ENCODE measurements at places on chromosomes 7 and 10.

GRCh38 chr7:48563334-48563733 lies 361.0 kb upstream of the CDC14C start:
- DNase-seq = no peak

GRCh38 chr7:28847176-28847575 lies 111.0 kb downstream of the TRIL start:
- no peak for DNase-seq

DNA sequence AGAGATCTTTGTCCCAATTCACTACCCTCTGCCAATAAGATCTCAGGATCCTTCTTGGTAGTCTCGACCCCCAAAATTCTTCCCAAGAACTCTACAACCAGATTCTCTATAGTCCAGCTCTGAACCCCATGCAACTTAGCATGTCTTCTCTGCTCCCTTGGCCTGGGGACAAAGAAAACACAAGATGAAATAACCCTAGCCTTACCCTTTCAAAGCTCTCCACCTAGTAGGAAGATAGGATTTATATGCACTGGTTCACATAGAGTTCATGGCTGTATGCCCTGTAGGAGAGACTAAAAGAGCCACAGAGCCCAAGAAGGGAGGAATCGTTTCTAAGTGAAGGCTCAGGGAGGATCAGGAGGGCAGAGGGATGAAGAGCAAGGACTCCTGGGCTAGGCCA lies 96.1 kb downstream of the PPP1R3C start:
- no peak for DNase-seq

DNA sequence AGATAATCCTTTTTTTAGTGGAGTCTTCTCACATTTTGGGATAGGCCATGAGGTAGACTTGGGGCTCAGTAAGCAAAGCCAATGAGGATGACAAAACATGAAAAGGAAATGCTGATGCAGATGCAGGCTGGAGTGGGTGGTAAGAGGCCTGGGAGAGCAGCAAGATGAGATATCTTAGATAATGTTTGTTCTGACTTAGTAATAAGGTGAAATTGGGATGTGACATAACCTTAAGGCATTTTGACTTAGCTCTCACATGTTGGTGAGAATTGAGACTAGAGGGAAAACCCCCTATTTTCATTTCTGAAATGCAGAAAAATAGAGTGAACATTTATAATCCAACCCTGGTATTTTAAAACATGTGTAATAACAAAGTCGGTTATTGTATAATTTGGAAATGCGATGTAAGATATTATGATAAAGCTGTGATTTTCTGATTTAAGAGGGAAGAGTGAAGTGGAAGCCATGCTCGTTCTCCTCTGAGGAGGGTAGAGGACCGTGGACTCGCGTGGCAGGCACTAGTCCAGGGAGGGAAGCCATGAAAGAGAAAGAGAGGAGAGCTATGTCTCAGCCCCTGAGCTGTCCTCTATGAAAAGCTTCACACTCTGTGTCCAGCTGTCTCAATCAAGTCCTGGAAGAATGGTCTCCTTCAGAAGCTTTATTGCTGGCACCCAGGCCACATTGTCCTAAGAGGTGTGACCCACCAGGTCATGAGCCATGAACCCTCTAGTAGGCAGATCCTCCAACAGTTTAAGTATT lies 57.3 kb downstream of the ST7 start:
- no peak for DNase-seq

- DNase-seq = no peak
Measured at GRCh38 chr7:127417346-127417745, 24.8 kb upstream of the ZNF800 start.

- DNase-seq = no peak
Measured at GRCh38 chr10:71649631-71650030, 69.9 kb downstream of the C10orf105 start.

DNA sequence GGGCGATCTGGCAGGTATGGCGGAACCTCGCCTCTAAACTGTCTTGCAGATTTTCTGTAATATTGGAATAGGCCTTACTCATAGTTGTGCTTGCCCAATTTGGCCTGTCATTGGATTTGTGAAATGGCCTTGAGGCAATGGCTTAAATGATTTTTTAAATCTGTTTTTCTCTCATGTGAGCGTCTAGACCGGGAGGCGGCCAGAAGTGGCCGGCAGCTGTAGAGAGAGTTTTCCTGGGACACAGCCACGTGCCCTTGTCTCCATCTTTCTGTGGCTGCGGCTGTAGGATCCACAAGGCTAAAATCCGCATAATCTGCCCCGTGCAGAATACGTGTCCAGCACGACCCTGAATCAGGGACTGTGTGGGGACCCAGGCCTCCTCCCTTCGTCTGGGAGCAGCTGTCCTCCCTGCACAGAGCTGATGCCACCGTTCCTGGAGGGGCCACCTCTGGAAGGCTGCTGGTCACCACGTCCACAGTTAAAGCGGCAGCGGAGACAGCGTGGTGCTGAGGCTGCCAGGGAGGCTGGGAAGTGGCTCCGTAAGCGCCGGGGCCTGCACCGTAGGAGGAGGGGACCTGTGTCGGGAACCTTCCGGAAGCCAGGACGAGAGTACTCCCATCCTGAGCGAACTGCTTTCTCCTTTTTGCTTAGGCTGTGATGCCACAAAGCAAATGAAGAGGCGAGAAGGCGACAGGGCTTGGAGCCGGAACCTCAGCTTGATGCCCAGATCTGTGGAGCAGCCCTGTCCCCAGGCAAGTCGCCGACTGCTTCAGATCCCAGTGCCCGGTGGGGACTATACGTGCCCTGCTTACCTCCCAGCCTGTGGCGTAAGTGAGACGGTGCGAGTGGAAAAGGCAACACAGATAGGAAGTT lies 99.8 kb downstream of the DYNC2I1 start:
- DNase-seq = no peak

DNA sequence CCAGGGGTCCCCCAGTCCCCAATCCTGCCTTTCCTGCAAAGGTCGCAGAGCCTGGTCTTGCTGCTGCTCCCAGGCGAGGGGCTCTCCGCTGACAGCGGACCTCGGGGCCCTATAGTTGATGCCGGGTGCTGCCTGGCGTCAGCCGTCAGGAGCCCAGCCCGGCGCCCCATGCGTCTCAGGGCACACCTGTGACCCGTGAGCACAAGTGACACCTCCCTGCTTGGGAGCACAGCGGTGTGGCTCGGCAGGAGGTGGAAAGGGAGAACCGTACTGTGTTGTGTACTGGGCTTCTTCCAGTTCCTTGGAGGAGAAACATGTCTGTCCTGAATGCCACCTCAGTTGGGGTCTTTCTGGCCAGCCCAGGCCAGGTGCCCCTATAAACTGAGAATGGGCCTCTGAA lies 56.7 kb downstream of the LHPP start:
- no peak for DNase-seq

DNA sequence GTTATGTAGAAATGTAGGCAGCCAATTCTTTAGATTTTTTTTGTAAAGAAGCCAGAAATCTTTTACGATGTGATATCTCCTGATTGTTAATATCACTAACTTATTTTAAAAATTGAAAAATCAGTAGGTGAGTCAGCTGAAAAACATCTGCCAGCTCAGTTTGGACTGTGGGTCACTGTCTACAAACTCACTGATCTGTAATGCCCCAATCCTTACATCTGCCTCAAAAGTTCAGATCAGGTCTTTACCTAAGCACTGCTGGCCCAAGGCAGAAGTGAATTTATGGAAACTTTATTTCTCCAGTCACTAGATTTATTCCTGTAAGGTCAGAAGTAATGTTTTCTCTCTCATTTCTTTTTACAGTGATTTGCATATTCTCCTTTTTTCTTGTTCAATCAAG lies 31.0 kb upstream of the FAM13C start:
- no peak for DNase-seq

GRCh38 chr10:8956400-8956799 lies 901.9 kb downstream of the GATA3 start:
- no peak for DNase-seq

- DNase-seq = no peak
Measured at GRCh38 chr10:17669185-17669872, 25.4 kb downstream of the STAM start.

DNA sequence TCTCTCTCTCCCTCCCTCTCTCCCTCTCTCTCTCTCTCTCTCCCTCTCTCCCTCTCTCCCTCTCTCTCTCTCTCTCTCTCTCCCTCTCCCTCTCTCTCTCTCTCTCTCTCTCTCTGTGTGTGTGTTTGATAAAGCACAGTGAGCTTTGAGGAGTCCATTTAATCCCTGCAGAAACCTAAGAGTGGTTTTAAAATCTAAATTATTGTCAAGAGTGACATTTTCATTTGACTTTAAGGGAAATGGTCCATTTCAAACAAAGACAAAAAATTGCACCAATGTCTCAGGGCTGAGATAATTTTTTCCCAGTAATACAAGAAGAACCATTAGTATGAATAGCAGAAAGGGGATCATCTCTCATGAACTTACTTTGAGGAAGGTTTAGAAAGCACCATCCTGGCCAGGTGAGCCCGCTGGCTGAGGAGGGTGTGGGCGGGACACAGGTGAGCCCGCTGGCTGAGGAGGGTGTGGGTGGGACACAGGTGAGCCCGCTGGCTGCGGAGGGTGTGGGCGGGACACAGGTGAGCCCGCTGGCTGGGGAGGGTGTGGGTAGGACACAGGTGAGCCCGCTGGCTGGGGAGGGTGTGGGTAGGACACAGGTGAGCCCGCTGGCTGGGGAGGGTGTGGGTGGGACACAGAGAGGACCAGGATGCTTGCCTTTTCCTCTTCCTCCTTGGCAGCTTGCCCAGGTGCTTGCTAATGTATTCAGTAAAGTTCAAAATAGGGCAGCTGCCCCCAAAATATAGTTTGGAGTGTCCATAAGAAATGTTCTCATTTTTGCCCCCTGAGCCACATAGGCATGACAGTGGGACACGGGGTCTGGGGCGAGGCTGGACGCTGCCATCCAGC lies 125.0 kb downstream of the DNAJB6 start:
- DNase-seq = peak; percentile 41

DNA sequence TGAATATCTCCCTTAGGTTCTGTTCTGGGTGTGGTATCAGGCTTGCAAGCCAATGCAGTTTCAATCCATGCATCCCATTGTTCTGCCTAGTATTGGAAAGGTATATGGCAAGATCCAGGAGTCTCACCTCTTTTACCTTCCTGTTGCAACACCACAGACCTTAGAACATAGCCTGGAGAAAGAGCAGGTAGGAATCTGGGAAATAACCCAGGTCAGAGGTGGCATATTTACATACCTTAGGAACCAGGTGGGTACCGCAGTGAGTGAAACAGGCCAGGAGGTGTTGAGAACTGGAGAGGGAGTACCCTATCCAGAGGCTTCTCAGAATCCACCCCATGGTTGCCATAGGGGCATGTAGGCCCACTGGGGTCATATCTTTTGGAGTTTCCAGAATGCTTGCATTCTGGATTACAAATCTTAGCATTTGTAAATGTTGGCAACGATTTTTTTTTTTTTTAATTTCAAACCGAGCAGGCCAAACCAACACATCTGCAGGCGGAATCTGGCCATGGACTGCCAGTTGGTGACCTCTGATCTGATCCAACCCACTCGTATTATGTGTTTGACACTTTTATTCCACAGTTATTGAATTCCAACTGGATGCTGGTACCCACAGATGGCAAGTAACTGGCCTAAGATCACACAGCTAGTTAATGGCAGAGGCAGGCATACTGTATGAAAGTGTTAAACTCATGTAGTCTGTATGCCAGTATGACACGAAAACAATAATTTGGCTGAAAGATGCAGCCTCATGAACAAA lies 180.3 kb upstream of the TCF7L2 start:
- DNase-seq = no peak

GRCh38 chr7:148863324-148863723 lies 20.8 kb downstream of the EZH2 start:
- DNase-seq = no peak

DNA sequence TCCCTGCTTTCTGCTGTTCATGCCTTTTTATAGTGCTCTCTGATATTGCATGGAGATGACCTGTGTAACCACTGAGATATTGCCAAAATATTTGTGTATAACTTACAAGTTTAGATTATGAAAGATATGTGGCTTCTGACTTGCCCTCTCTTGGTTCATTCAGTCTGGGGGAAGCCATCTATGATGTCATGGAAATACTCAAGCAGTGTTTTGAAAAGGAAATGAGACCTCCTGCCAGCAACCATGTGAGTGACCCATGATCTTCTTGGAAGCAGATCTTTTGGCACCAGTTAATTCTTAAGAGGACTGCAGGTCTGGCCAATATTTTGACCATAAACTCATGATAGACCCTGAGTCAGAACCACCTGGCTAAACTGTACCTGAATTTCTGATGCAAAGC lies 183.0 kb downstream of the THSD7A start:
- DNase-seq = no peak

DNA sequence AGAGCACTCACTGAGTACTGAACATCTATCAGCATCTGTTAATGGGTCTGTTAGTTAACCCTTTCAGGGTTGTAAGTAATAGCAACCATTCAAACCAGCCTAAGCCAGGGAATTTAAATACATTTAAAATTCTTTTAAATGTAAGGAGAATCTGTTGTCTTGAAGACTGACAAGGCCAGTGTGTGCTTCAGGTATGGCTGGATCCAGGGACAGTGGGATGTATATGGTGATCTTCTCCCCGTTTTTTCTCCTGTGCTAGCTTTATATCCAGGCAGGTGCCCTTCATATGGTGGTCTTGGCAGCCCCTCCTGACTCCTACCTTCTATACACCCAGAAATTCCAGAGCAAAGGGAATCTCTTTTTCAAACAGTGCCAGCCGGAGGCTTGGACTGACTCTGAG lies 46.6 kb upstream of the DAGLB start:
- DNase-seq = no peak

DNA sequence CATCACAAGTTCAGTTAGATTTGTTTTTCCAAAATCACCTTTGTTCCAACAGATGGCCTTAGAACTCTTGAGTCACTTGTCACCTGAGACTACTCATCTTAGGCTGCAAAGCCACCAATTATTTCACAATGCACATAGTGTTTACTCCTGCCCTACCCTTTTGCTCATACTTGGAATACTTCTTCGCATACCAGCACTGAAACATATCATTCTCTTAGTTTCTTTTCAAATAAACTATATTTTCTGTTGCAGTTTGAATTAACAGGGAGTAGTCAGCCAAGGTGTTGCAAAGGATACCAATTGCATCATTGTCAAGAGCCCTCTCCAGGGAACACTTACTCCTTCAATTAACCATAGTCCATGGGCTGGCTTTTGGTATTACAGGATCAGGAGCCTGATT lies 71.0 kb downstream of the CASD1 start:
- no peak for DNase-seq

All from NCI-H1105 (cell line).